B cell (primary cell): ENCODE measurements at places on chromosomes 5 and 9.

GRCh38 chr5:102547141-102548035 is 48.6 kb upstream of the SLCO6A1 start:
- DNase-seq: no peak

- DNase-seq: peak; percentile 13
Measured at GRCh38 chr5:97118261-97119006, 24.0 kb downstream of the LIX1 start.

GRCh38 chr5:66010476-66010875 is 84.1 kb downstream of the ERBIN start:
- DNase-seq: peak; percentile 61

DNA sequence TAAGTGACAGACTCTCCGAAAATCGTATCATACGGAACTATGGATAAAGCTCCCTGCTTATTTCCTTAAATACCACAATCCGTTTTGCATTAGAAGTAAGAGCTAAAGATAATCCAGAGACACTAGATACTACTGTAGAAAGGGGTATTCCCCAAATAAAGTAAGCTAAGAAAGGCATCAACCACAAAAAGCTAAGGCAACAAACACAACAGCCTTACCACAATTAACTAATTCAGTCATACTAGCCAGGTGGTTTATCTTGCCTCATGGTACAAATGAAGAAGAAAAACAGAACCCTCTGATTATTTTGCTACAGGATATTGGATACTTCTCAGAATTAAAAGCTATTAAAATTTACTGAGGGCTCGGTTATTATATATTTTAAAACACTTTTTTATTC is 14.1 kb downstream of the ERP44 start:
- peak; percentile 76 for DNase-seq

GRCh38 chr5:34487159-34487879 is 168.8 kb upstream of the RAI14 start:
- DNase-seq: no peak

DNA sequence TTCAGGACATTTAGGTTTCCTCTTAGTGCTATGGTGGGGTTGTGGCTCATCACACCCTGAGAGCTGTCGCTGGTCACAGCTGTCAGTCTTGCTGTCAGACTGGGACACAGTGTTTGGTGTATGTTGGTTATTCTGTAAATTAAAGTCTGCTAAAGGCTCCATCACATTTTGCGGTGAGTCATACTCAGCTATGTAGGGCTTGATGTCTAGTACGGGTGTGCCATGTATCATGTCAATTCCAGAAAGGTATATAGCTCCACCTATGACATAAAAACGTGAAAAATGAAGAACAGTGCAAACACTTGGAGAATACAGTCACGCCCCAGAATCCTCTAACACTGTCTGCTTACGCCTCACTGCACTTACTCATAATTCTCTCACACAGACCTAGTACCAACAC is 11.9 kb downstream of the TRMO start:
- no peak for DNase-seq

- no peak for DNase-seq
Measured at GRCh38 chr5:96945144-96945897, 9.4 kb downstream of the LNPEP start.
